ENCODE measurements at places on chromosomes 6 and 20.

- no peak for DNase-seq
Observed at GRCh38 chr6:112980676-112981075, 633.5 kb downstream of the RFPL4B start.

DNA sequence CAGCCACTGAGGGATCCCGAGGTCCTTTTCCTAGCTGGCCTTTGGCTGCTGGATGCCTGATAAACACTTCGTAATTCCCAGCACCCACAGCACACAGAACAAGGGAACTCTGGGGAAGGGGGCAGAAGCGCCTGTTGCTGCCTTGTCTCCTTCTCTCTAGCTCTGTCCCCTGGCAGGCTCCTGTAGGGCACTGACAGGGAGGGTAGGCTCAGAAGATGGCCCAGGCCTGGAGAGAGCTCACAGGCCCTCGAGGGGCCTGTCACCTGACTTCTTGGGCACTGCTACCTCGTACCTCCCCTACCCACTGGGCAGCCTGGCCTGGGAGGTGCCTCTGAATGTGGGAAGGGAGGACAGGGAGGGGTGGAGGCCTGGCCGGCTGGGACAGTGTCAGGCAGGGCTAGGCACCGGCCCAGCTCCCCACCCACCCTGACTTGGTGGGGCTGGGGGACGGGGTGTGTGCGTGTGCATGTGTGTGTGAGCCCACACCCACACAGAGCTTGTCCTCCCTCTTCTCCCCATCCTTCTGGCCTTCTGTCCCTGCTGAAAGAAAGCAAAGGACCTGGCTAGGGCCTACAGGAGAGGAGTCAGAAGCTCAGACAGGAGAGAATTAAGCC is 18.1 kb downstream of the C6orf132 start:
- no peak for DNase-seq

GRCh38 chr6:101462576-101462975 is 69.1 kb downstream of the GRIK2 start:
- no peak for DNase-seq

DNA sequence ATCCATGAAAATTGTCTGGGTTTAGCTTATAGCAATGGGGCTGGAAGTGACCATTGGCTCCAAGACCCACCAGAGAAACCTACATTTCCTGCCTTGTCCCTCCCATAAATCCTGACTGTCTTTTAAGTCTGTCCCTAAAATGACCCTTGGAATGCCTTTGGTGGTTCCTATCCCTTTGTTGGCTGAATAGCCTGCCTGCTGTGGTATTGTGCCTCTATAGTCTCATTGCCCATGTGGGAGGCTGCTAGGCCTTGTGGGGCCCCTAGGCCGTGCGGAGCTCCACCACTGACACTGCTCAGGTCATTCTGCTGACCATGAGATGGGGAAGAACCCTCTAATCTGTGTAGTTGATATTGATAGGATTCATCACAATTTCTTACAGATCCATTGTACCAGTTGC is 43.3 kb downstream of the SCP2D1 start:
- DNase-seq, result no peak

DNA sequence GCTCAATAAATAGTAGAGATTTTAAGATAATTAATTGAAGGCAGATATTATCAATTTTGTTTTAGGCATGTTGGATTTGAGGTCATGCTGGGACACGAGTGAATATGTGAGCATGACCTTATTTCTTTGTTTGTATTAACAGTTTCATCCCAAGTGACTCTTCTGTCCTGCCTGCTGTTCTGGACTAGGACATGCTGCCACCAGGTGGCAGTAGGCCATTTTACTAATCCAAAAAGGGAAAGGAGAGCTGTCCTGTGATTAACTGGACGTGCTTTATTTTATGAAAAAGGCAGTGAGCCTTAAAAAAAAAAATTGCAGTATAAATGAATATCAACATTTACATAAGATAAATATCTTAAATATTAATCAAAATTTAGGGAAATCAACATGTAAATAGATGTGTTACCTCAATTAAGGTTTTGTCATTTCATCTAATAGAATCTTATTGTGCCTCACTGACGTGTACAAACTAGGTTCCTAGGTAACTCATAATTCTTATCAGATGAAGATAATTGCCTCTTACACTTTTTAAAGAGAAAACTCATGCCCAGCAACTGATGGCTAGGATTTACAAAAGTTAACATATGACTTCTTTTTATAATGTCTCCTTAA is 49.8 kb downstream of the FRK start:
- DNase-seq, result peak; percentile 46

- DNase-seq, result no peak
Observed at GRCh38 chr6:14222956-14223355, 105.4 kb downstream of the CD83 start.

DNA sequence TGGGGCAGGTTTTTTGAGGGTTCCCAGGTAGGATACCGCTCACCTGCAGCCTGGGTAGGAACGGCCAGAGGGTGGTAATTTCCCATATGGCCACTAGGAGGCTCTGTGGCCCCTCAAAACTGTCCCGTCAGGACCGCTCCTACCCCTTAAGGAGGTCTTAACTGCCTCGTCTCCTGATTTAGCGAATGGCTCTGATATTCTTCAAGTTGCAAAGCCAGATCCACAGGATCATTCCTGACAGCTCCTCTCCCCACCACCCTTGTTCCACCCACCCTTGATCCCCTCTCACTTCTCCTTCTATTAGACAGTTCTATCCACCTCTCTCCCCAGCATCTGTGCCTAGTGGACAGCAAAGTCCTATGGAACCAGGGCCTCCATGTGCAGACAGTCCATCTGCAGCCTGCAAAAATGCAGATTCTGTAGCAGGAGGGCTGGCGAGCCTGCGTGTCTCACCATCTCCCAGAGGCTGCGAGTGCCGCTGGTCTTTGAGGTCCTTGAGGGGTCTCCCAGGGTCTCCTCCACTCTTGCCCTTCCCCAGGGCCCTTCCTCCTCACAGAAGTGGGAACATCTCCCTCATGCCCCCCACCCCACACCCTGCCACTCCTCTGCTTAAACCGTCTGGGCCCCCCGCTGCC is 34.3 kb upstream of the ZBP1 start:
- peak; percentile 33 for DNase-seq

- no peak for DNase-seq
Observed at GRCh38 chr20:6566821-6567220, 200.7 kb upstream of the BMP2 start.

DNA sequence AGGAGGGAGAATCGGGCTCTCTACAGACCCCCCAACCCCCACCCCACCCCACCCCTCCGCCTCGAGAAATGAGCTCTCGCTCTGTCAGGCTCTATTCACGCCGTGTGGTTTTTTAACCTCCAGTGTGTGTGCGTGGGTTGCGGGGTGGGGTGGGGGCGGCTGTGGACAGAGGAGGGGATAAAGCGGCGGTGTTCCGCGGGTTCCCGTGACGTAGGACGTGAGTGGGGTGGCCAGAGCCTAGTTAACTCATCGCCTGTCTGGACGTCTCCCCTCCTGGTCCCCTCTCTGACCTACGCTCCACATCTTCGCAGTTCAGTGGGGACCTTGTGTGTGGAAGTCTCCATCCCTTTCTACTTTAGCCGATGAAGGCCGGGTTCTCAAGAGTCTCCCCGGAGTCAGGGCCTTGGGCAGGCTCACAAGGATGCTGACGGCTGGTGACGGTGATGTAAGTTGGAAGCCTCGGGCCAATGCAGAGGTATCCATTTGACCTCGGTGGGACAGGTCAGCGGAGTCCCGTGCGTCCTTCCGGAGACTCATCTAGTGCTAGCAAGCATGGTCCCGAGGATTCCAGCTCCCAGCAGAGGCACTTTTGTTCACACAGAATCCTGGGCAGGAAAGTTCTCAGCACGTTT is 1507.1 kb upstream of the DEFB115 start:
- DNase-seq, result no peak

DNA sequence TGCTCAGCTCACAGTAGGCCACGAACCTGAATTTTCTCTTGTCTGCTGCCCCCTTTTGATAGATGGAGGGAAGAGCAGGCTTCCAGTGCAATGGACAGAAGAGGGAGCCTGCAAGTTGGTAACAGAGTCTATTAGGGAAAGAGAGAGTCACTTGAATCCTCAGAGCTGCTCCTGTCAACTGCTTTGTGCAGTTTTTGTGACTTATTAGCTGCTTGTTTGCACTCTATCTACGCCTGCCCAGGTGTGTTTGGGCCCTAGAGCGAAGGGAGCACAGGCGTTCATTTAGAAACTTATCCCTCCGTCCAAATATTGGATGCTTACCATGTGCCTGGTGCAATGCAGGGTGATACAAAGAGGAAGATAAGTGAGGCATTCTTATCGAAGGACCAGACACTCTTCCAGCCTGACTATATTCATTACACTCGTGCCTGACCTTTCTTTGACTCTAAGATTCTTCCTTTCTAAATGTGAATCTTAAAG is 11.6 kb upstream of the SLC2A12 start:
- DNase-seq, result peak; percentile 60

- DNase-seq, result no peak
Observed at GRCh38 chr20:50789968-50790650, 4.8 kb upstream of the BCAS4 start.

DNA sequence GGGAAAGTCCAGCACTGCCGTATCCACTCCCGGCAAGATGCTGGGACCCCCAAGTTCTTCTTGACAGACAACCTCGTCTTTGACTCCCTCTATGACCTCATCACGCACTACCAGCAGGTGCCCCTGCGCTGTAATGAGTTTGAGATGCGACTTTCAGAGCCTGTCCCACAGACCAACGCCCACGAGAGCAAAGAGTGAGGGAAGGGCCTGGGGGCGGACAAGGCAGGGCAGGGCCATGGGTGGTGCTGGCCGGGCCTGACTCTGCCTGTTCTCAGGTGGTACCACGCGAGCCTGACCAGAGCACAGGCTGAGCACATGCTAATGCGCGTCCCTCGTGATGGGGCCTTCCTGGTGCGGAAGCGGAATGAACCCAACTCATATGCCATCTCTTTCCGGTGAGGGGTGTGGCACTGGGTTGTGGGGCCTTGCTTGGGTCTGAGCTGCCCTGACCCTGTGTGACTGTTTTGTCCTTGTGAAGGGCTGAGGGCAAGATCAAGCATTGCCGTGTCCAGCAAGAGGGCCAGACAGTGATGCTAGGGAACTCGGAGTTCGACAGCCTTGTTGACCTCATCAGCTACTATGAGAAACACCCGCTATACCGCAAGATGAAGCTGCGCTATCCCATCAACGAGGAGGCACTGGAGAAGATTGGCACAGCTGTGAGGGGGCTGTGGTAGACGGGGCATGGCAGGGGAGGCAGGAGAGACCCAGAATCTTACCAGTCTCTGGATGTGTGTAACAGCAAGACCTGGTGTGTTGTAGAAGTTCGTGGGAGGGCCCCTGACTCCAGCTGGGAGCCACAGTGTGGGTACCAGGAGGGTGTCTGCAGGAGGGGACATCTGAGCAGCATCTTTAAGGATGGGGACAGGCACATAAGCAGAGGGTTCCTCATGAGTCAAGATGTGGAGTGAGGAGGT is 29.1 kb downstream of the PLCG1 start:
- DNase-seq, result no peak

GRCh38 chr20:57993716-57994431 is 234.6 kb downstream of the ANKRD60 start:
- DNase-seq, result no peak

DNA sequence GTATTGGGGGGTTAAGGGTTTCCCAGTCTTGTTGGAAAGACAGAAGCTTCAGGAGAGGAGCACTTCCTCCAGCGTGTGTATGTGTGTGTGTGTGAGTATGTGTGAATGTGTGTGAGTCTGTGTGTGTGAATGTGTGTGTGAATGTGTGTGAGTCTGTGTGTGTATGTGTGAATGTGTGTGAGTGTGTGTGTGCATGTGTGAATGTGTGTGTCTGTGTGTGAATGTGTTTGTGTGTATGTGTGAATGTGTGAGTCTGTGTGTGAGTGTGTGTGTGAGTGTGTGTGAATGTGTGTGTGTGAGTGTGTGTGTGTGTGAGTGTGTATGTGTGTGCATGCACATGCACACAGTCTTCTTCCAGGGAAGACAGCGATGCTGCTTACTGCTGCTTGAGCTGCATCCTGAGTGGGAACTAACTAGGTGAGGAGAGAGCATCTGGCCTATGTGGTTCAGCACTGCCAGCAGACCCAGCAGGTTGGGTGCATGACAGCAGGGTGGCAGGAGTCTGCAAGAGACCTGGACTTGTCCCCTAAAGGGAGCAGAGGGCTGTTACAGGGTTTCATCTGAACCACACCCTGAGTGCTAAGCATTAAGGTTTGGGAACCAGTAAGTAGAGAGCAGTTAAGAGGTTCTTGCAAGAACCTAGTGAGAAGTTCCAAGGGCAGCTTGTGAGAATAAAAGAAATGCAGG is 22.7 kb upstream of the CCND3 start:
- no peak for DNase-seq

- DNase-seq, result no peak
Observed at GRCh38 chr6:120147071-120147871, 797.7 kb upstream of the MAN1A1 start.

DNA sequence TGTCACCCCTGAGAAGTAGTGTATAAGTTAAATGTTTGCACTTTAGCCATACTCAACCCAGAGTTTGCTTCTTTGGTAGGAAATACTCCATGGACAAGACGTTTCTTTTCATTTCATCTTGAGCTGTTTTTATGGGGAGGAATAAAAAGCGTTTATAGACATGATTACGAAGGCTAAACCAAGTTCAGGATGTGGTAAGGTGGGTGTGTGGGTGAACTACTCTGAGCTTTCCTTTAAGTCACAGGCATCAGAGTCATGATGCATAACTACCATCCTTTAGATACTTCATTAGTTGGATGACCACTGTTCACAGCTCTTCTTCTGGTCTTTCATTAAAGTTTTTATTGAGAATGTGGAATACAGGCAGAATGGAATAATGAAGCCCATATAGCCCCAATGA is 48.9 kb downstream of the EBF4 start:
- DNase-seq, result peak; percentile 47

GRCh38 chr6:84447651-84448050 is 220.2 kb upstream of the CEP162 start:
- no peak for DNase-seq

GRCh38 chr6:14212020-14212419 is 94.4 kb downstream of the CD83 start:
- DNase-seq, result no peak

DNA sequence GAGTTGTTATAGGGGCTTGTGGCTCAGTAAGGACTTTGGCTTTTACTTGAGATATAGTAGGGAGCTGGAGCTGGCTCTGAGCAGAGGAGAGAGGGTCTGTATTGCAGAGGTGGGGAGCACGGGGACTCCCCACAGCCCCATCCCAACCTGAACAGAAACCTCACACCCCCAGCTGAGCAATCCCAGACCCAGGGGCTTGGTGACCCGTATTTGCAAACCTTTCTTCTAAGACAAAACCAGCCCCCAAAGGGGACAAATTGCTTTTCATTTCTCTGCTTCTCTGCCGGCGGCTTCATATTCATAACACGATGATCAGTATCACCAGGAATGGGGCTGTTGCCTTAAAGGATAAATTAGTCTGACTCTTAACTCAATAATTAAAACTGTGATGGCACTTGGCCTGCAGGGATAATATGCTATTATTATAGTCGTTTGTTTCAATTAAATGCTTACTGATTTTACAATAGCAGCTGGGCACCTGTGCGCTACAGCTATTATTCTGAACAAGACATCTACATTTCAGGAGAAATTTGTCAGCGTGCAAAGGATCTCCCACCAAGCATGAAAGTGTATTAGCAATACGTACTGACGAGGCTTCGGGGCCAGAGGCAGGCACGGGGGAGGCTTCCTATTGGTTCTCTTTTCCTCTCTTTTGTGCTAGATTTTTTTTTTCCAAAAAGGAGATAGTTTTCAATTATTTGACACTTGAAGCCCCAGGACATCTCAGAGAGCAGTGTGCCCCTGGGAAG is 118.1 kb downstream of the TOX2 start:
- no peak for DNase-seq

All from activated CD4-positive, alpha-beta T cell treated with anti-CD3 and anti-CD28 coated beads, Interleukin-2, amount 50 U/mL, for 16 hours (primary cell).